ENCODE measurements at places on chromosomes 7 and 10.

GRCh38 chr10:13658264-13658663 is 71.5 kb downstream of the PRPF18 start:
- DNase-seq: peak; percentile 18

DNA sequence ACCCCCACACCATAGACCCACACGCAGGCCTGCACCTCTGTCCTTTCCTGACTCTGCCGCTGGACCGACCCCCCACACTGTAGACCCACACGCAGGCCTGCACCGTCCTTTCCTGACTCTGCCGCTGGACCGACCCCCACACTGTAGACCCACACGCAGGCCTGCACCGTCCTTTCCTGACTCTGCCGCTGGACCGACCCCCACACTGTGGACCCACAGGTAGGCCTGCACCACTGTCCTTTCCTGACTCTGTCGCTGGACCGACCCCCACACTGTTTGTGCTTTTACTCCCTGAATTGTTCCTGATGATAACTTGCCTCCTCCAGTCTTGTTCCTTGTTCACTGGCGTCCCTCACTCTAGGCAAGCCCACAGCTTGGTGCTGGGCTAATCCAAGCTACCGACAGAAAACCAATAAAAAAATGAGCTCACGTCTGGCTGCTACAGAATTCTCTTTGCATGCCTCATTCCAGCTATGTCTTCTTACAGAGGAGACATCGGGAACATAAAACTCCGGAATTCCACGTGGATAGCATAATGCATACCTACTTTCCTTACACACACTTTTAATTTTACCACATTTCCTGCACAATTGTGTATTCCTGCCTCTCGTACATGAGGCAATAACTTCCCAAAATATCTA is 494.3 kb downstream of the PTPRN2 start:
- no peak for DNase-seq

DNA sequence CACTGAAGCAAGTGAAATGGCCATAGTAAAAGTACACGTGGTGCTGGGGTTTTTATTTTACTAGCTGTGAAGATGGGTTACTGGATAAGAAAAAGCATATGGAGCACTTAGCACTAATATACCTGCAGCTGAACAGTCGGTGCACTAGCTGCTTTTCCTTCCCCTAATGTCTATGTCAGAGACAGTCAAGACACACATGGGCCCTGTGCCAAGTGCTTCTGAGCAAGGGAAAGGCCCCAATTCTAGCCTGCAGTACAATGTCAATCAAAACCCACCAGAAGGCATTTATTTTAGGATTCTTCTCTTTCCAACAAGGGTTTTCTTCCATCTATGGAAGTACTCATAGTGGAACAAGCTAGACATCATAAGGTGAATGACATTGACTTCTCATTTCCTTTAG is 716.7 kb downstream of the CCSER2 start:
- DNase-seq: no peak

- no peak for DNase-seq
Measured at GRCh38 chr7:99947608-99948007, 18.2 kb upstream of the GJC3 start.

- DNase-seq: no peak
Measured at GRCh38 chr10:26946102-26946811, 85.5 kb upstream of the ABI1 start.

GRCh38 chr10:3206511-3207157 is 34.1 kb upstream of the PITRM1 start:
- no peak for DNase-seq

GRCh38 chr10:119495545-119495944 is 47.0 kb downstream of the RGS10 start:
- DNase-seq: no peak

GRCh38 chr7:33707427-33707826 is 197.9 kb upstream of the BMPER start:
- no peak for DNase-seq

DNA sequence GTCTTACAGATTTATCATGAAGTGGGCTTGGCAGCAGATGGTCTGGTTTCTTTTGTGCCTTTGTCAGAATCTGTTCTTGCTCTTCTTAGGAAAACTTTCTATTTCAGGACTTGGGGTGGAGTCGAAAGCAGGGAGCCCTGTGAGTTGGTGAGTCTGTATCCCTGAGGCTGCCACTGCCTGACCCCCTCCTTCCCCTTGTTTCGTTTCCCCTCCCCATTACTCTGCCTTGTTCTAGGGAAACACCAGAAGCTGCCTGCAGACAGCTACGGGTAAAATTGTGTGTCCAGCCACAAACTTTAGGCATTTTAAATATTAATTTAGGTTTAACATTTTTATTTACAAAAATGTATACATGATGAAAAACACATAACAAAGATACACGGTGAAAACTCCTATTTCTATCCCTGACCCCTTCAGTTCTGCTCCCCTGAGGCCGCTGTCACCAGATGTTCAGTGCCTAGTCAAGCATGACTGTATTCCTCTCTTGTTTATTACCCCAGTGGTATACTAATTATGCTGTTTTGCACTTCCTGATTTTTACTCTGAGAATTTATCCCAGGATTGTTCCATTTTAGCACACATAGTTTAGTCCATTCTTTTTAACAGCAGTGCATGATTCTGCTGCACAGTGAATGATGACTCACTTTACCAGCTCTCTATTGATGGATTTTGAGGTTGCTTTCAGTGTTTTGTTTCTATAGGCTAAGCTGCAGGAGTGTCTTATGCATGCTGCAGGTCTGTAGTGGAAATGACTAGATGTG is 9.1 kb downstream of the TSPAN14 start:
- no peak for DNase-seq

DNA sequence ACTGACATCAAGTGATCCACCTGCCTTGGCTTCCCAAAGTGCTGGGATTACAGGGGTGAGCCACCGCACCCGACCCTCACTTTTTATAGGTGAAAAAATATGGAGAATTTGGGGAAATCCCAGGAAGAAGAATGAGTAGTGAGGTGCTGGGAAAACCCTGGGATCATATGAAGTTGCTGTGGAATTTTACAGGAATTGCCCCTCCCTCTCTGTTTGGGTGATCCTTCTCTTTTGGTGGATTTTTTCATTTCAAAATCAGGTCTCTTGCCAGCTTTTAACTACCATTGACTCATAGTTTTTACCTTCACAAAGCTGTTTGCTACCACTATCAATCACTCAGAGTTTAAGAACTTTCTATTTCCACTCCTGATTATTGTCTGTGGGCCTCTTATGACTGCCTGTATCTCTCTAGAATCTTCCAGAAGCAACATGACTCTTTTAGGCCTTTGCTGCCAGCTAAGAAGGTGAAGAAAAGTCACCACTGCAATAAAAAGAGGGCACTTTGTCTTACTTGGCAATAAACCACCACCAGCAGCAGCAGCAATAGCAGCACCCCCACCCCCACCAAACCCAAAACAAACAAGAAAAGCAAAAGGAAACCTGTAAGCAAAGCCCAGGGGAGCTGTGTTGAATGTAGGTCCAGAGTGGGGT is 4.0 kb upstream of the GIMAP8 start:
- peak; percentile 49 for DNase-seq

DNA sequence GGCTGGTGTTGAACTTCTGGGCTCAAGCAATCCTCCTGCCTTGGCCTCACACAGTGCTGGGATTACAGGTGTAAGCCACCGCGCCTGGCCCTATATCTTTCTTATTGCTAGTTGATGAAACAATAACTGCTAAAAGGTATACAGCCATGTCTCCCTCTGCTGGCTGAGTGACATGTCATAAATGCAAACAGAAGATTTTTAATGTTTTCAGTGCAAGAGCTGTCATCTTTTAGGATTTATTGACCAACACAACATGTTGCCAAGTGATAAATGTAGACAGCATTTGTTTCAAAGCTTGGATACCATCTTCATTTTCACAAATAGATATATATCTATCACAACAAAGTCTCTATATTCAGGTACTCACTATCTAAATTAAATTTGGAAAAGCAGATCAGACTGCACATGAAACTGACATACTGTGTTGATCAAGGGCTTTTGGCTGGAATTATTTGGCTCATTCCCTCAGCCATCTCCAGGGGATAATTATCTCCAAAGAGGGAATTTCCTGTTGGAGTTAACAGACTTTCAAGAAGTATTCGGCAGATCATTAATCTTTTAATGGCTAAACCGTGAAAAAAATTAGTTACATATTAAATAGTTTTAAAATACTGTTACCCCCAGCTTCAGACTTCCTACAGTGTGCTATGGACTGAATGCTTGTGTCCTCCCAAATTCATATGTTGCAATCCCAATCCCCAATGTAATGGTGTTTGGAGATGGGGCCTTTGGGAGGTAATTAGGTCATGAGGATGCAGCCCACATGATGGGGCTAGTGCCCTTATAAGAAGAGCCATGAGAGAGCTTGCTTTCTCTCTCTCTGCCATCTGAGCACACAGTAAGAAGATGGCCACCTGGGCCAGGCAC is 41.3 kb upstream of the SRPK2 start:
- peak; percentile 74 for DNase-seq

GRCh38 chr7:115689941-115690340 is 340.6 kb downstream of the TFEC start:
- no peak for DNase-seq

GRCh38 chr7:34392972-34393371 is 265.0 kb upstream of the NPSR1 start:
- no peak for DNase-seq

DNA sequence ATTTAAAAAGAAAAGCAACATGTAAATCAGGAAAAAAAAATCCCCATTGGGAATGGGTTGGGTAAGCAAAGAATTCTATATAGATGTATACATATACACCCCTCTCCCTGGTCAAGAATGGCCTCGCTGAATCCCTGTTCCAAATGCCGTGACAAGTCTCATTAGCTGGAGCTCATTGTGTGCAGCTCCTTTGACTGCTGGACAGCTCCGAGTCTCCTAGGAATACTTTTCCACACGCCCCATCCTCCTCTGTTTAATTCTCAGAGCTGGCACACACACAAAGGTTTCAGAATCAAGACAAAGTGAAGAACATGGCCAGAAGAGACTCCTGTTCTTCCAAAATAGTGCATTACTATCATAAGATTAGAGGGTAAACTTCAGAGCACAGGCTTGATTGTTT is 130.9 kb upstream of the MKLN1 start:
- DNase-seq: no peak

GRCh38 chr10:127418536-127419168 is 130.5 kb upstream of the NPS start:
- no peak for DNase-seq

DNA sequence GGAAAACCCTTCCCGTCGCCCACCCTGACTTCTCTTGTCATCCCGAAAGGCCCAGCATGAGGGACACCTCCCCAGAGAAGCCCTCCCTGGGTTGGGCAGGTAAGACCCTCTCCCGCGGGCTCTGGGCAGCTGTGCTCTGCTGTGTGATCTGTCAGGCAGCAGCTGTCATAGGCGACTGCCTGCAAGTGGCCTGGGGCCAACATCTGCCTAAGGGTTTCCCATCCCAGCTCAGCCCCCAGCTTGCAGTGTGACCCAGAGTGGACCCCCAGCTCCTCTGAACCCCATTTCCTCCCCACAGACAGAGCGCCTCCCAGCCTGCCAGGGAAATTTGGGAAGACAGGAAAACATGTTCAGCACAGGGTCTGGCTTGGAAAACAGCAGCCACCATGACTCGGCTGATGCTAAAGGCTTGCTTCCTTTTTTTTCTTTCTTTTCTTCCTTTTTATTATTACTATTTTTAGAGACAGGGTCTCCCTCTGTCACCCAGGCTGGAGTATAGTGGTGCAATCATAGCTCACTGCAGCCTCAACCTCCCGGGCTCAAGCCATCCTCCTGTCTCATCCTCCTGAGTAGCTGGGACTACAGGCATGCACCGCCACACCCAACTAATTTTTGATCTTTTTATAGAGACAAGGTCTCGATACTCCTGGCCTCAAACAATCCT is 18.3 kb upstream of the TNRC18 start:
- no peak for DNase-seq

- DNase-seq: no peak
Measured at GRCh38 chr10:3537518-3537917, 247.5 kb downstream of the KLF6 start.

- no peak for DNase-seq
Measured at GRCh38 chr10:124244256-124244877, 151.0 kb upstream of the CHST15 start.

- no peak for DNase-seq
Measured at GRCh38 chr7:46814516-46815250, 767.2 kb downstream of the TNS3 start.

DNA sequence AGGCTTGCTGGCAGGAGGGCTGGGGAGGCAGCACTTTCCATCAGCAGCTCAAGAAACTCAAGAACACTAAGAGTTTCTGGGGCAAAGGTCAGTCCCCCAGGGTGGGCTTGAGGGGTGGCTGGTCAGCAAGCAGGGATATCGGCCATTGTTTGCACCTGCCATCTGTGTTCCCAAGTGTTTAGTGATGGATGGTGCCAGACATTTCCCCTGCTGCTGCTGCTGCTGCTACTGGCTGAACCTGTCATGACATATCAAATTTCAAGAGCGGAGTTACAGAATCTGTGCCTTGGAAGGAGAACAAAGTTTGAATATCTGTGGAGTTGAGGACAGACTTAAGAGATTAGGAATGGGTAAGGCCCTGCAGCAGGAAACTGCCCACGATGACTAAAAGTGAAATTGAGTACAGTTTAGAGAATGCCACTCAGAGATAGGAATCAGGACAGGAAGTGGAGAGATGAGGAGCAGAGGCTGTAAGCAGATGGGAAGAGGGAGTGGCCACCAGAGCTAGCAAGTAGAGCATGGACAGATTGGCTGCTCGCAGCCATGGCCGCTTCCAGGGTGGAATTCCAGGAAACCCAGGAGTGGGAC is 39.2 kb upstream of the PPP1R3C start:
- no peak for DNase-seq

GRCh38 chr10:125102821-125103220 is 57.5 kb downstream of the CTBP2 start:
- DNase-seq: no peak

GRCh38 chr7:107579885-107580715 is at the start of gene BCAP29:
Gene BCAP29, plus strand, starts transcription at chr7:107580246. Its CDS starts 527 bp downstream, at chr7:107580773.
- DNase-seq: peak; percentile 83

- no peak for DNase-seq
Measured at GRCh38 chr7:111210996-111211395, 120.1 kb downstream of the LRRN3 start.

All from activated CD4-positive, alpha-beta T cell treated with anti-CD3 and anti-CD28 coated beads for 36 hours (primary cell).